Activated naive CD8-positive, alpha-beta T cell treated with anti-CD3 and anti-CD28 coated beads, Interleukin-2, amount 50 U/mL, for 16 hours (primary cell): ENCODE measurements at places on chromosomes 2 and 18.

DNA sequence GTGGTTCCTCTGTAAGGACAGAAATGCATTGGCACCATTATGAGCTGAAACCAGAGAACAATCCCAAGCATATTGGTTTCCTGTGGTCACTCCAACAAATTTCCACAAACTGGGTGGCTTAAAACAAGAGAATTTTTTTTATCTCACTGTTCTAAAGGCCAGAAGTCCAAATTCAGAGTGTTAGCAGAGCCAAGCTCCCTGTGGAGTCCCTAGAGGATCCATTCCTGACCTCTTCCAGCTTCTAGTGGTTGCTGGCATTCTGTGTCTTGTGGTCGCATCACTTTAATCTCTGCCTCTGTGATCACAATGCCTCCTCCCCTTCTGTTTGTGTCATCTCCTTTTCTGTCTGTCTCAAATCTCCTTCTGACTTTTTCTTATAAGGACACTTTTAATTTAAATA lies 380.3 kb downstream of the NYAP2 start:
- DNase-seq, result no peak

DNA sequence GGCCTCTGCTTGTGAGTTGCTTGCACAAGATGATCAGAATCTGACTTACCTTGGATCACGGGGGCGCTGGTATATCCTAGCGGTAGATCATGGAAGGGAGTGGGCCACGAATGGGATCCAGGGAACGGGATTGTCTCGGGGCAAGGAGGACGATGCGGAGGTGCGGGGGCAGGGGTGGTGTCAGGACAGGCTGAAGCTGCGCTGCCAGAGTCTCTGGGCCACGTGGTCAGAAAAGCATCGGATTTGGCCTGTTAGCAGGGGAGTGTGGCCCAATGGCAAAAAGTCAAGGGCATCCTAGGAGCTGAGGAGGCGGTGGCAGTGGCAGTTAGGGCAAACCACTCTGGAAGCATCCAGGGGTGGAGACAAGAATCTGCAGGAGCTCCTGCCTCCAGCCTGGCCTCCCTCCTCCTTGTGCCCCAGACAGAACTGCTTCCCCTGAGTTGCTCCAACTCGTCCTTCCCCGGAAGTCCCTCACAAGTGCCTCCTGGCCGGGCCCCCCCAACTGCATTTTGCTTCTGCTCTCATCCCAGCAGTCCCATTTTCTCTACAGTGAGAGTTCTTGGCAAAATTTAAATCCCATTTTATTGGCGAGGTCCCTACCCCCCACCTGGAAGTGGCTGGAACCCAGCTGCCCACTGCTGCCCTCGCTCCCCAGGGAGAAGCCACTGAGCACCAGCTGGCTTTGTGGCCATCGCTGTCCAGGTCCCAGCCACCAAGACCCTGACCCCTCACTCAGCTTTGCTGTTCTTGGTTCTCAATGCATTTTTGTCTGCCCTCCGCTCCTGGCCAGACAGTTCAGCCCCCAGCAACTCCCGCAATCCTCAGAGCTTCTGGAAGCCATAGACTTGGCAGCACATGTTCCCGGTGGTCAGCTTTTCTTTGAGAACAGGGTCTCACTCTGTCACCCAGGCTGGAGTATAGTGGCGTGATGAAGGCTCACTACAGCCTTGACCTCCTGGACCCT lies 5.6 kb upstream of the CCDC74B start:
- no peak for DNase-seq

DNA sequence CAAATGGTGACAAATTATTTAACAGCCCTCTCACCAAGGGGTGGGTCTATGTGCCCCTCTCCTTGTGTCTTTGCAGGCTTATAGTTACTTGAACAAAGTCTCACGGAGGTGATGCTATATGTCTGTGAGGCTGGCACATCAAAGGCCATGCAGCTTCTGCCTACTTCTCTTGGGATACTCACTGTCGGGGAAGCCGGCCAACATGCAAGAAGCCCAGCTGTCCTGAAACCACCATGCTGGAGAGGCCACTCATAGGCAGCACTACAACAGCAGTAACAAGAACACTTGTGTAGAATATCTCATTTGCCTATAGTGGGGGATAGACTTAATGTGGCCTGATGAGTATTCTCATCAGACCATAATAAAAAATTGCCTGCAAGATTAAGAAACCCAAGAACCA lies 233.7 kb upstream of the NCKAP5 start:
- no peak for DNase-seq

DNA sequence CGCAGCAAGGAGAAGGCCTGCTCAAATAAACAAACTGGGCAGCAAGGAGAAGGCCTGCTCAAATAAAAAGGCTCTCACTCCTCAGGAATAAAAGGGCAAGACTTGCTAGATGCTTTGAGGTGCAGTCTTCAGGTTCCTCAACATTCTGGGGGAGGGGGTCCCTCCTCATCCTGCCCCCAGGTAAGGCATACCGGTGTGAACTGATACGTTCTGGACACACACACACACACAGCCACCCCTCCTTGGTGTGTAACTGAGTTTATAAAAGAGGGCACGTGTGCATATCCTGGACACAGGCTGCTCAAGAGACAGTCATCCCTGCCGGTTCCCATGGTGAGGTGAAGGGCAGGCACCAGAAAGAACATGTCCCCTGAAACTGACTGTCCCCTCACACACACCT lies 4.5 kb downstream of the TEX261 start:
- DNase-seq, result no peak

GRCh38 chr2:221176667-221177066 lies 395.4 kb downstream of the EPHA4 start:
- no peak for DNase-seq

GRCh38 chr18:26546875-26547645 lies 1.3 kb downstream of the KCTD1 start:
- no peak for DNase-seq

- DNase-seq, result no peak
Observed at GRCh38 chr2:224520064-224520463, 65.1 kb downstream of the CUL3 start.

DNA sequence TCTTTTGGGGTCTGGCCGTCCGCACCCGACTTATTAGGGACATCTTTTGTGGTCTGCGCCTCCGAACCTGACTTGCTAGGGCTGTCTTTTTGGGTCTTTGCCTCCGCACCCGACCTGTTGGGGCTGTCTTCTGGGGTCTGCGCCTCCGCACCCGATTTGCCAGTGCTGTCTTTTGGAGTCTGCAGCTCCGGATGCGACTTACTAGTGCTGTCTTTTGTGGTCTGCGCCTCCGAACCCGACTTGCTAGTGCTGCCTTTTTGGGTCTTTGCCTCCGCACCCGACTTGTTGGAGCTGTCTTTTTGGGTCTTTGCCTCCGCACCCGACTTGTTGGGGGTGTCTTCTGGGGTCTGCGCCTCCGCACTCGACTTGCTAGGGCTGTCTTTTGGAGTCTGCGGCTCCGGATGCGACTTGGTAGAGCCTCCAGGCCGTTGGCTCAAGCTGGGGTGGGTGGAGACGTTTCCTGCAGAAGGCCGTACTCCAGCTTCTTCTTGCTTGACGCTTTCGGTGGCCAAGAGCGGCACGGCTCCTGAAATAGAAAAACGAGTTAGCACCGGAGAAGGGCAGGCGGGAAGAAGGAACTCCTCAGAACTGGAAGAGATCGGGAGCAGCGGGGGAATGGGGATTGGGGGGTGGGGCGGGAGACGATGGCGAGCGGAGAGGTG lies 498 bp downstream of the TGOLN2 start:
- no peak for DNase-seq

- DNase-seq, result no peak
Observed at GRCh38 chr2:33121925-33122324, 175.2 kb downstream of the LTBP1 start.

- DNase-seq, result no peak
Observed at GRCh38 chr2:235802542-235802941, 308.7 kb downstream of the AGAP1 start.

GRCh38 chr18:42617221-42617620 lies 498.3 kb downstream of the RIT2 start:
- DNase-seq, result no peak

DNA sequence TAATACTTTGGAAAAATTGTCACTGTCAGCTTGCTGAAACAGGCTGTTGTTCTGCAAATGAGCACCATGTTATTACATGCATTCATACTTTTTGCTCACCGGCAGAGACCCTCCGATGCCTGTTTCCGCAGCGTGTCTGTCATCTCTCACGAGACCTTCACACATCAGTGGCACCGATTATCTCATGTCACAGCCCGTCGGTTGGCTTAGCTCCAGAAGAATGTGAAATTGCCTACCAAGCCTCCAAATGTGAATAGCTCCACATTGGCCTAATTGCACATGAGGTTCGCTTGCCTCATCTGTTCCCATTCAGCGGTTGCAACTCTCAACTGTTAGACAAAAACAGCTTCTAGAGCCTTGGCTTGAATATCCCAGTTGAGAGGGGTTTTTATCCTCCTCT lies 233.0 kb downstream of the ACTR3 start:
- DNase-seq, result no peak

DNA sequence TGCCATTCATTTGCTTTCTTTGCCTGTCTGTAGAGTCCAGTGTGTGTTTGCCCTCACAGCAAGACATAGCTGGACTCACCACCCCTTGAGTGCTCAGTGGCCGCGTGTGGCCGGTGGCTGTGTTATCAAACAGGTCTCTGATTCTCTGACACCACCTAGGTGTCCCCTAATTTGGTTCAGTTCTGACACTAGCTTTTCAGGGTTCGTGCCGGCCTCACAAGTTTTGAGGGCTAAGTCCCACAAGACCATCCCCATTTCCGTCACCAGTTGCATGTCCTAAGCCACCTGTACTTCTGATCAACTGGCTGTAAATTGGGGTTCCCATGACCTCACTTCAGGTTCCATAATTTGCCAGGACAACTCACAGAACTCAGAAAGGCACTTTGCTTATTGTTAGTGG lies 23.5 kb downstream of the NCK2 start:
- DNase-seq, result no peak

DNA sequence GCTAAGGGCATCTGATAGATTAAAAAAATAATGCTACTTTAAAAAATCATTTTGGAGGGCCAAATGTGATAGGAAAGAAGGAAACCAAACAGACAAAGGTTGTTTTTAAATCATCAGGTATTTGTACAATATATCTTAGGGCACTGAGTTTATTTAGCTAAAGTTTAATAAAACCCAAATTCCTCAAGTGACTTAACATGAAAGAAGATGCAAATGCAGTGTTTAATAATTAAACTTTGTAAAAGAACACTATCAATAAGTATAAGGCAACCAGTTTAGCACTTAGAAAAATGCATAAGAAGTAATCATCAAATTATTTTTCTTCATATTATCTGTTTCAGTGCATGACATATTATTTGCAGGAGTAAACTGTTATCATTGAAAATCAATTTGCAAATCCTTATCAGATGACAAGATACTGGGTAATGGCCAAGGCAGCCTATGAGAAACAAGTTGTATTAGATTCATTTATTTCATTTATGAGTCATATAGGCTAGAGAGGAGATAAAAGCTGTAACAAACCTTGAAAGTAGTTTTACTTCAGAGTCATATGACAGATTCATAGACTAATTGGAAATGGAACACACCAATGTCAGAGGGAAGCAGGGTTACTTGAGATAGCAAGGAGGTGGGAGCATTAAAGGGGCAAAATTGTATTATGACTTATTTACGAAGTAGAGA lies 165.5 kb downstream of the GCA start:
- no peak for DNase-seq

DNA sequence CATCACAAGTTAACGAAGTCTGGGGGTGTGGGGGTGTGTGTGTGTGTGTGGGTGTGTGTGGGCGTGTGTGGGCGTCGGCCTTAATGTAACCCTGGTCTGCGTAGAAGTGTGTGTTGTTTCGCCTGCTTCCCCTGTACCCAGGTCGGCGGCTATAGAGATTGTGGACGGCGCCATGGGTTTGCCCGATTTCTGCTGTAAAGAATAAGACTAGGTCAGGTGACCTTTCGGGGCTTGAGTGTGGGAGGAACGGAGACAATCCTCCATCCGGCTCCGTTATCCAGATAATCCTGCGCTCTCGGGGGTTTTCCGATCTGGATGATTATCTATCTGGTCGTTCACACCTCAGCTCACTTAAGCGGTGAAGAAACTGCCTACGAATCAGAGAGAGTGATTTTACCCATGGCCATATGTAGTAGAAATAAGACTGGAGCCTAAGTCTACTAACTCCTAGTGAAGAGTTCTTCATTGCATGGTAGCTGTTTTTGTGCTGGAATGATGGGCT lies 543 bp downstream of the HADHB start:
- peak; percentile 1 for DNase-seq

DNA sequence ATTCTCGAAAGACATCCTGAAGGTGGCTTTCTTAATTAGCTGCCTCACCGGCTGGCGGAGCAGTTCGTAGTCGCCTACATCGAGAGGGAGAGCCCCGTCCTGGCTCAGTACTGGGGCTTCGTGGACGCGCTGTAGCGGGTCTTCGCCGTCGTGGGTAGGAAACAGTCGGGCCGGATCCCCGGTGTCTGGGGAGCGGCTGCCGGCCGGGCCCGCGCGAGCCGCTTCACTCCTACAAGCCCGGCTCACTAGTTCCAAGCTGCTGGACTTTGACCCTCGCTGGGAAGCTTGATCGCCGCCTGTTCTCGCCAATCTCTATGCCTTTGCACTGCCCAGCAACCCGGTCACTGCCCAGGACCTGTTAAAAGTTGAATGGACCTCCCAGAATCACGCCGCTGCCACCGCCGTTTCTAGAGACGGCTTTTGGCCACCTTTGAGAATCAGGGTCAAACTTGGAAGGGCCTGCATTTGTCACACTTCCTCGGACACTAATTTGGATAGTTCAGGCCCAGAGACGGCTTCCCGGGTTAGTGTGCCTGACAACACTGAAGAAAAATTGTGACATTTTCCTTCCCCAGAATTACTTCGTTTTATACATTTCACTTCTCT lies 41.4 kb upstream of the AKAIN1 start:
- no peak for DNase-seq

GRCh38 chr2:53018825-53019425 lies 748.7 kb upstream of the CHAC2 start:
- no peak for DNase-seq

DNA sequence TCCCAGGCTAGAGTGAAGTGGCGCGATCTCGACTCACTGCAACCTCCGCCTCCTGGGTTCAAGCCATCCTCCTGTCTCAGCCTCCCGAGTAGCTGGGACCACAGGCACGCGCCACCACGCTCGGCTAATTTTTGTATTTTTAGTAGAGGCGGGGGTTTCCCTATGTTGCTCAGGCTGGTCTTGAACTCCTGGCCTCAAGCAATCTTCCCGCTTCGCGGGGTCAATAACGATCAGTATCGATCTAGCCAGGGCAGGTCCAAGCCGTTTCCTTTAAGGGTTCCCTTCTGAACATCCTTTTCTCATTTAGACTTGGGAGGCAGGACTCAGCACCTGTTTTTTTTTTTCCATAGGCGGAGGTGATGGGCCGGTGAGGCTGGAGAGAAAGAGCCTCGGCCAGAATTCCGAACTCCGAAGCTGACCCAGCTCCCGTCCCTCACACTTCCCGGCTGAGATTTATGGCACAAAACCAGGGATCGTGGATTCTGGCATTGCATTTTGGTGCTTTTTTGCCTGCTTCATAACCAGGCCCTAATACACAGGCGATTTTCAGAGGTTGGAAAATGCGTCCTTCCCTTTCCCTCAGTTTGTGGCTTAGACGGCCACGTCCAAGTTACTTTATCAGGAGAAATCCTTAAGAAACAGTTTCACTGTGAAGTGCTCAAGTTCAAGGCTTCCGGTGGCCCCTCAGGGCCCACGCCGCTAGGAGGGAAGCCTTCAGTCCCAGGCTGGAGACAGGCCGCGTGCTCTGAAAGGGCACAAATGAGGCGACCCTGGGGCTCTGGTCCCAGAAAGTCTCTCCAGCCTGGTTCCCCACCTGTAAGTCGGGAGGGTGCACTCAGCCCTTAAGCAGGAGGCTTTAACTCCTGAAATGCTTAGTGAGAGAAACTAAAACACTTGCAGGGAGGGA lies 998 bp upstream of the SLC66A3 start:
- DNase-seq, result no peak
